ENCODE measurements at places on chromosomes 11 and 22.

GRCh38 chr11:13384908-13385640 is 77.9 kb downstream of the BTBD10 start:
- DNase-seq = peak; percentile 16

- DNase-seq = no peak
These were observed 97.5 kb upstream of the ALX4 start for GRCh38 chr11:44407211-44407996.

DNA sequence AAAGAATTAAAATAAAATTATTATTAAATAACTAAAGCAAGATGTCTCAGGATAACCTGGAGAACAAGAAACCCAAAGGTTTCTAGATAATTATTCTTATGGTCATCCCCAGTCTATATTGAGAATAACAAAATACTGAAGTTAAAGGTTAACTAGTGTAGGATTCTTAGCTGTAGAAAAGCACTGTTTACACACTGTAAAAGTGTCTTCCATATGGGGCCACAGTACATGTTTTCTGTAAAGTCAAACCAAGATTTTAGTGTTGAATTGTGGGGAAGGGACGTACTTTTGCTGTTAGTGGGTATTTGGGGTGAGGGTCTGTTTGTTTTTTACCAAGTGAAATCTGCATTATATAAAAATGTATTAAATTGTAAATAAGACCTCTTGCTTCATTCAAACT is 47.5 kb upstream of the SOX6 start:
- no peak for DNase-seq

GRCh38 chr11:86035164-86035563 is 33.7 kb downstream of the PICALM start:
- DNase-seq = no peak

- DNase-seq = no peak
These were observed 20.1 kb downstream of the RSF1 start for GRCh38 chr11:77800449-77800848.

GRCh38 chr11:64744544-64745188 is 724 bp upstream of the RASGRP2 start:
- DNase-seq = no peak

- DNase-seq = no peak
These were observed 63.2 kb downstream of the GRIA4 start for GRCh38 chr11:105673089-105673488.

GRCh38 chr22:19992921-19993355 is 23.7 kb downstream of the ARVCF start:
- no peak for DNase-seq

GRCh38 chr11:1351278-1351937 is 38.3 kb upstream of the BRSK2 start:
- DNase-seq = no peak

- no peak for DNase-seq
These were observed 2.4 kb downstream of the GTSE1 start for GRCh38 chr22:46299101-46299500.

DNA sequence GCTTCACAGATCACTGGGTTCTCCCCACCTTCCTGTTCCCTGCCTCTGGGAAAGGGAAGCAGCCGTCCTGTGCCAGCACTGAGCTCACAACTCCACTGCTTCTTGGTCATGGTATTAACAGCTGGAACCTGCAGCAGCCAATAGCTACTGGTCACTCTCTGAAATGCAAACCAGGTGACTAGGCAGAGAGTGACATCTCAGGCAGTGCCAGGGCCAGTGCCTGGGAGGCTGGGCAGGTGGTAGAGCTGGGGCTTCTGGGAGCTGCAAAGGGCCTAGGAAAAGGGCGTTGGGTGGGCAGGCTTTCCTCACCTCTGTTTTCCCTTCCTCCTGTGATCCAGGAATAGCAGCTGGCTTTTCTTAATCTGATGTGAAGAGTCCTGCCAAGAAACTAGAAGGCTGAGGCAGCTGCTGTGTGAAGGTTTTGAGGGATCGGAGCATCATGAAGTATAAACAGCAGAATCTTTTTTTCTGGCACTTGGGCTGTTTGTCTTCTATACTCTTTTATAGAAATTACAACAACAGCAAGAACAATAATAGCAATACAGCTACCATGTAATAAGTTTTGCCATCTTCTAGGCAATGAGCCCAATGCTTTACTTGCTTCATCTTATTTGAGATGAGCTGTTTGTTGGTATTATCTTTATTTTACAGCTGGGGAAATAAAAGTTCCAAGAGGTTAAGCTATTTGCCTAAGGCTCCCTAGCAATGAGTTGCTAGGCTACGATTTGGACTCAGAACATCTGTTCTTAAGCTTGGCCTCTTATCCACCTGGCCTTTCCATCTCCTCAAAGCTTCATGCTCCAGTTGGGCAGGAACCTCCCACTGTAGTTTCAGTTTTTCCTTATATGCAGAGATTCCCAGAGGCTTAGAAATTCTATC is 22.0 kb upstream of the CD44 start:
- DNase-seq = no peak

- no peak for DNase-seq
These were observed 155.8 kb downstream of the C11orf91 start for GRCh38 chr11:33544593-33545373.

- no peak for DNase-seq
These were observed 7.5 kb downstream of the BCL9L start for GRCh38 chr11:118918128-118918685.

DNA sequence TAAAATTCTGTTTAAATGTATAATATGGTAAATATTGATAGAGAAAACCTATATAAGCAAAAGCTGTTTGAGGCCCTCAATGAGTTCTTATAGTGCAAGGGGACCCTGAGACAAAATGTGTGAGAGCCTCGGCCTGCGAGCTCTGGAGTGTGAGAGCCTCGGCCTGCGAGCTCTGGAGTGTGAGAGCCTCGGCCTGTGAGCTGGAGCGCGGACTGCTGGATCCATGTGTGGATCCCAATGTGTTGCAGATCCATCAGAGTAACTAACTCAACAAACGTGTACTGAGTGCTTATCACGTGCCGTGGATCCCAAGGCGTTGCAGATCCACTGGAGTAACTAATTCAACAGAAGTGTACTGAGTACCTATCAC is 6.0 kb downstream of the RTL6 start:
- no peak for DNase-seq

DNA sequence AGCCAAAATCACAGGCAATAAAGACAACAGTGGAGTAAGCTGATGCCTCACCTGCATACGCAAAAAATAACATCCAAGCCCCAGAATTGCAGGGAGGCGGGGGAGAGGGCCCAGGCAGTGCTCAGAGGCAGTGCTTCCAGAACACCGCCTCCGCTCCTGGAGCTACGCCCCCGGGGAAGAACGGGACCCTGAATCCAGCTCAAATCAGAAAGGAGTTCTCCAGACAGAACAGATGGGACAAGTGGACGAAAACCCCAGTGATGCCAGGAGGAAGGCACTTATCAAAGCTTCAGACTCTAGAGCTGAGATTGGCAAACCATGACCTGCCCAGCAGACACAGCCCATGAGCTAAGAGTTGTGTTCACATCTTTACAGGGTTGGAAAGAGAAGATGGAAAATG is 683.9 kb downstream of the TBC1D22A start:
- DNase-seq = no peak

GRCh38 chr22:29480512-29481264 is 670 bp downstream of the NEFH start:
- DNase-seq = no peak

DNA sequence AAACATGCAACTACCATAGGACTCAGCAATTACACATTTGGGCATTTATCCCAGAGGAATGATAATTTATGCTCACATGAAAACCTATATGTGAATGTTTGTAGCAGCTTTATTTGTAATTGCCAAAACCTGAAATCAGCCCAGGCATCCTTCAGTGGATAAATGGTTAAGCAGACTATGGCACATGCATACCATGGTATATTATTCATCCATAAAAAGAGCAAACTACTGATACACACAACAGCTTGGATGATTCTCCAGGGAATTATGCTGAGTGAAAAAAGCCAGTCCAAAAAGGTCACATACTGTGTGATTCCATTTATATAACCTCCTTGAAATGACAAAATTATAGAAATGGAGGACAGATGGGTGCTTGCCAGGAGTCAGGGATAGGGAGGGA is 86.7 kb downstream of the ALX4 start:
- no peak for DNase-seq

GRCh38 chr11:57568330-57568766 is 876 bp upstream of the UBE2L6 start:
- no peak for DNase-seq

DNA sequence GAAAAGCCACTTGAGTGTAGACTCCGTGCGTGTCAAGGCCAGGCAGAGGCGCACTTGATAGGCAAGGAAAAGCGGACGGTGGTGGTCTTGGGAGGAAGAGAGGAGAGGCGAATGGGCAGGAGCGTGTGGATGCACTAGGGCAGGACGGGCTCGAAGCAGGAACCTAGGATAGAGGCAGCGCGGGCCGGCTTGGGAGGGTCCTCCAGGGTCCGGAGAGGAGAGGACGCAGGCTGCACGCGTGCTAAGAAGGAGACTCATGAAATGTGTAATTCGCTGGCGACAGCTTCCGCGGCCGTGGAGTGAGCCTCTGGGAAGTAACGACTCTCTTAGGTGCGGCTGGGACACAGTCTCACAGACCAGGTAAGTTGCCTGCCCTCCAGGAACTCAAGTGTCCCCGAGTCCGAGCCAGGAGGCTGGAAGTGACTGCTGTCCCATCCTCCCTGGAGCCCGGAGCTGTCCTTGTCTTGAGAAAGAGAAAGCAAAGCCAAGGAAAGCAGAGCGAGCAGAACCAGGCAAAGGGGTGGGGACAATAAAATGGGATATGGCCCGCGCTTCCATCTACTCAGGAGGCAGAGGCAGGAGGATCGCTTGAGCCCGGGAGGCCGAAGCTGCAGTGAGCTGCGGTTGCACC is 874 bp upstream of the IL17RA start:
- DNase-seq = no peak
